Activated CD4-positive, alpha-beta T cell treated with anti-CD3 and anti-CD28 coated beads, Interleukin-2, amount 10 ng/mL, durations not matched to agents 24 days and 14 days (primary cell): ENCODE measurements at places on chromosomes 5 and 9.

- no peak for DNase-seq
These were observed 44.8 kb downstream of the PTPN3 start for GRCh38 chr9:109453210-109453842.

DNA sequence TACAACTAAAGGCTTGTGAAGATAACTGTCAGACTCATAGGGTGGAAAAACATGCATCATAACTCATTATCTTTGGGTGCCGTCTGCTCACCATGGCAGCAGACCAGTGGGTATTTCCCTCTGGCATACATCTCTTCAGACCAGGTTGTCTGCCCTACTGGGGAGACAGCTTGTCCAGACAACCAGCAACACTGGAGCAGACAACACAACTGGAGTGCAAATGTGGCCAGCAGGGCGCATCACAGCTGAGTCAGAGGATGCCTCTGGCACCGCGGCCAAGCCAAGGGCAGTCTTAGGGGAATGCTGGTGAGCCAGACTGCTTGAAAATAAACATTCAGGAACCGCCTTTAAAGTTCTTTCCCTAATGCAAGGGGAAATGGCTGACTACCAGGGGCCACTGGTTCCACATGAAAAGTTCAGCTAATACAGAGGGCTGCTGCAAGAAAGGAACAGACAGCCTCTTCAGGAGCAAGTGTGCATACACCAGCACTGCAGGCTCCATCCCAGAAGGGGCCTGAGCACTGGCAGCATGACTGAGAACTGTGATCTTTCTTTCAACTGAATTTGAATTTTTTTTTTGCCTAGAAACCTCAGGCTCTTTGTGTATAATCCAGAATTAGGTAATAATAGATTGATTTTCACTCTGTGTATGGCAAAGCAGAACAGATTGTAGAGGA, 77.3 kb downstream of the MAMDC2 start:
- no peak for DNase-seq

GRCh38 chr5:150670275-150670947, 9.4 kb downstream of the MYOZ3 start:
- DNase-seq = no peak

DNA sequence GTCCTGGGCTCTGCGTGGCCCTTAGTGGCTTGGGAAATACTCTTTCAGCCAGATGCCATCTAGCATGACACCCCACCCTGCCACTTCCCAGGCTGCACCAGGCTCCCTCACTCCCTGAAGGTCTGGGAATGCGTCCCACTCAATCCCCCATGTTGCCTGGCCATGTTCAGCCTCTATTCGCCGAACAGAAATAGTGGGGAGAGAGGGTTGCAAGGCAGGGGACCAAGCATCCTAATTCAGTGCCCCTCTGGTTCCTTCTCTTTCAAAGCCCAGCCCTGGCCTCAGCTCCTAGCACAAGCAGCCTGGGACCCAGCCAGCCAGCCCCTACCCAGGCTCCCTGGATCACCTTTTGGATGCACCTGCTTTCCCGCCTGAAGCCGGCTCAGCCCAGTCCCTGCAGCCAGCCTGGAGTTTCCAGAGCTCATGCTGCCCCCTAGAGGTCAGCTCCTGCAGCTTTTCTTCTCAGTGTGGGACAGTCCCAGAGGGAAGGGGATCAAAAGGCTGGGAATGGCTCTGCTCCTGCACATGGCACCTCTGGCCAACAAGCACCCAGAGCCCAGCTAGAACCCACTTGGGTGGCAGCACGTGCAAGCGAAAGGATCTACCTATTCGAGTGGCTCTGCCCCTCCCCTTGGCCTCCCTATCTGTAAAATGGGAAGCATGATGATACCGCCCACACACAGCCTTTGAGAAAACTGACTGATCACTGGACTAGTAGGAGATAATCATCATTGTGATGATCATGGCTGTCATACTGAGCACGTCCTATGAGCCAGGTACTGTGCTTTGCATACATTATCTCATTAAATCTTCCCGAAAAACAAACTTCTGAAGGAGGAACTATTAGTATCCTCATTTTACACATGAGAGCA, 48.7 kb upstream of the C5orf58 start:
- peak; percentile 84 for DNase-seq

DNA sequence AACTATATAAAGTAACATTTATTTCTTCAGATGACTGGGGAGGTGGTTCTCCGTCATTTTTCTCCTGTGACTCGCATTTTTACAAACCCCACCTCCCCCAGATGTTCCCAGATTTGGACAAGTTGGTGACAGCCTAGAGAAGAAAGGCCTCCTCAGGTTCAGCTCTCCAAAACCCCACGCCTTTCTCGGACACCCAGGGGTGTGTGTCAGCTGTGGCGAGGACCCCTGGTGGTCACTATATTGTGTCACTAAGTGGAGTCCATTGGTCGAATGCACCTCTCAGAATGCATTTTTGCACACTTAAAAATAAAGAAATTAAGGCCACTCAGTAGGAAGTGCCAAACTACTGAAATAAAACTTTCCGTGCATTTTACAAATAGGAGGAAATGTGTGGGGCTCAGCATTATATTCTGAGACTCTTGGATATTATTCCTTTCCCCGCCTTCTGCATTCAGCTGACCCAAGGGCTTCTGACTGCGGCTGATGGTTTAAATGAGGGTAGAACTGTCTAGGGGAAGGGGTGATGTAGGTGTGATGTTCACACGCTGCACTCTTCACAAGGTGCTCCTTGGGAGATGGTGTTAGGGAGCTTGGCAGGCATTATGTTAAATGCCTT, 47.6 kb downstream of the ACO1 start:
- DNase-seq = peak; percentile 72

DNA sequence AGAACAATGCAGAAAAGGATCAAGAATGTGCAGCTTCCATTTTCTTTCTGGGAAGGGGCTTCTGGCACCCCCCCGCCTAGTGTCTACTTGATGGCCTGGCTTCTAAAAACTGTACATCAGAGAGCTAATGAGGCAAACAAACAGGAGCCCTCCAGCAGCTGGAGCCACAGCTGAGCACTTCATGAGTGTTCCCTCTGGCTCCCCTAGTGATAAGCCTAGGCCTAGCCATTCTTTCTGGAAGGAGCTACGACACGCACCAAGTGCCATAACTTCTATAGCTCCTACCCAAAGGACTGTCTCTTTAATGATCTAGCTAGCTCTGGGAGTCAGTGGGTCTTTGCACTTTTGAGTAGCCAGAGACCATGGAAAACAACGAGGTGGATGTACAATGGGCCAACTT, 66.1 kb downstream of the DNAH5 start:
- no peak for DNase-seq

- no peak for DNase-seq
These were observed 146.1 kb upstream of the TSLP start for GRCh38 chr5:110925398-110925797.

- peak; percentile 77 for DNase-seq
These were observed 34.0 kb downstream of the PTPN3 start for GRCh38 chr9:109463924-109464625.

GRCh38 chr9:132674485-132674884, 4.2 kb downstream of the GTF3C4 start:
- no peak for DNase-seq

DNA sequence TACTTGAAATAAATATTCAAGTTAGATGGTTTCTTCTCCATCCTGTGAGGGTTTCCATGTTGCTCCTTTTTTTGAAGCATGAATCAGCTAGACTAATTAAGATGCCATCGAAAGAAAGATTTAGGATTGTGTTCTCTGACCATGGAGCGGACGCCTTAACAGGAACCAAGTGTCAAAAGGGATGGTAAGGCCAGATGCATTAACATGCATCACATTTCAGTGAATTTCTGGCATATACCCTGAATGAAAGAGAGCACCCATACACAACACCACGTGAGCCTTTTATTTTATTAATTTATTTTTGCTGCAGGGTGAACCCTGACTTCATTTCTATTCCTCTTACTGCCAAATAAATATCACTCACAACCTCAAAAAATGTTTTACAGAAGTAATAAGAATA, 1045.3 kb upstream of the ARRDC3 start:
- no peak for DNase-seq

GRCh38 chr9:19440823-19441580, 32.2 kb downstream of the ACER2 start:
- DNase-seq = no peak

DNA sequence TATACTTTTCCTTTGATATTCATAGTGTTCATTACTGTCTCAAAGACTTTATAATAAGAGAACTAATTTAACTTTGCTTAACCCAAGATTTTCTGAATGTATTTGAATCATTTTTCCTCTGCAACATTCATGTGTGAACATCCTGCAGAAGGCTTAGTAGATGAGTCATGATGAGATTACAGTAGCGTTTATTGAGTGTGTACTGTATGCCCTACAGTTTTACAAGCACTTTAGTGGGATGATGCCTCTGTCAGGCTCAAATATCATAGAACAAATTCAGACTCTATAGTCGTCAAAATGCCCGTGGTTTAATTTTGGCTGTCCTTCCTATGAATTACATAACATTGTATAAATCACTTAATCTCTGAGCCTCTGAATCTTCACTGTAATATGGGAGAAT, 41.2 kb downstream of the FYB1 start:
- DNase-seq = peak; percentile 65

GRCh38 chr5:43191740-43192557, at the start of gene NIM1K:
TSS of gene NIM1K (plus strand) at chr5:43192225. CDS start at chr5:43245776, 53,551 bp downstream.
- peak; percentile 85 for DNase-seq

DNA sequence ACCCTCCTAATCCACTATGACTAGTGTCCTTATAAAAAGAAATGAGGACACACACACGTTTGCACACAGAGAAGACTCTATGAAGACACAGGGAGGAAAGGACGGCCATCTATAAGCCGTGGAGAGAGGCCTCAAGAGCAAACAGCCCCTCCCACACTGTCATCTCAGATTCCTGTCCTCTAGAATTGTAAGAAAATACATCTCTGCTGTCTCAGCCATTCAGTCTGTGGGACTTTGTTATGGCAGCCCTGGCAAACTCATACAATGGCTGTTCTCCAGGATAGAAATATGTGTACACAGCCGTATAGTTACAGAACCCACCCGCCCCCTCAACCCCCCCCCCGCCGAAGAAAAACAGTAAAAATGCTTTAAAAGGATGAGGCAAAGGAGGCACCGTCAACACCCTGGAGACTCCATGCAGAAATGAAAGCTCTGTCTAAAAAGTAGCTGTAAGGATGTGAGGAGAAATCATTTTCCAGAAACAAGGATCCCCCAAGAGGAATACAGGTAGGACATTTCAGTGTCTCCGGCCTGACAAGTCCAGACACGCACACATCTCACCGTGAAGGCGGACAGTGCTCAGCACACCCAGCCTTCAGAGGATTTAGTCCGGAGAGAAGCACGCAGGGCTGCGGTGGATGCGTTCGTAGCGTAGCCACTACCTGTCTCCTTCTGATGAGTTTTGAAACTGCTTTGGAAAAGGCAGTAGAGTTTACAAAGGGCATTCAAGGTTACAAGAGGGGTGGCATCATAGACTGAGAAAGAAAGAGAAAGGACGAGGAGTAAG, 110.8 kb upstream of the ERCC6L2 start:
- no peak for DNase-seq

- DNase-seq = no peak
These were observed 522.8 kb upstream of the KLF4 start for GRCh38 chr9:108012405-108012804.

DNA sequence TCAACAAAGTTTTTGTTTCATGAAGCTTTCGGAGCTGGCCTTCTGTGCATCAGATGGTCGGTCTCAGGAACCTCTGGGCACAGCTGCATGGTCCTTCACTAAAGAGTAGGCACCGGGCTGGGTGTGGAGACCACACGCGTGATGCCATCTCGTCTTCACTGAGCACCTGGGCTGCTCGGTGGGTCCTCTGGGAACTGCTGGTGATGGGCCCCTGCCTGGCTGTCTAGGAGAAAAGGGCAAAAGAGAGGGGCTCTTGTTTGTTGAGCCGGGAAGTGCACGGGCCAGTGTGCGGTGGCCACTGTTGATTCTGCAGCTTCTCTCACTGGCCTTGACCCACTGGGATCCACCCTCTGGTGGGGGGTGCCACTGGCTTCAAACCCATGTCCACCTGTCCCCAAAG, 46.0 kb downstream of the COL5A1 start:
- DNase-seq = no peak

GRCh38 chr9:110357505-110357904, 19.8 kb upstream of the TXNDC8 start:
- no peak for DNase-seq

GRCh38 chr5:54742417-54742891, 224.9 kb downstream of the SNX18 start:
- DNase-seq = peak; percentile 53

DNA sequence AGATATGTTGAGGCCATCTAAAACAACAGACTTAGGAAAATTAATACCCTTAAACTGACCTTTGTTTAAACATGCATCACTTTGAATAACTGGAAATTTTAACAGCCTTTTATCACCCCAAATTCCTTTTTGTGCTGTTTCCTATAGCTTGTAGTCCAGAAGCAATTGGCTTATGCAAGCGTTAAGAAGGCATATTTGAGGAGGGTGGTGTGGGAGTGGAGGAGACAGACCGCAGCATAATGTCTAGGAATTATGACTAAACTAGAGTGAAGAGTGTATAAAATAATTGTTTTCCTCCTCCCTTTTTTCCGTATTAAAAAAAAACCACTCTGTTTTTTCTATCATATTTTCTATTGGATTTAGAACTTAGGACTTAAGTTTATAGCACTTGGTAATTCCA, 51.8 kb upstream of the MPDZ start:
- no peak for DNase-seq

- DNase-seq = peak; percentile 95
These were observed 545 bp downstream of the CDKN2B-AS1 start for GRCh38 chr9:21995006-21995665.

DNA sequence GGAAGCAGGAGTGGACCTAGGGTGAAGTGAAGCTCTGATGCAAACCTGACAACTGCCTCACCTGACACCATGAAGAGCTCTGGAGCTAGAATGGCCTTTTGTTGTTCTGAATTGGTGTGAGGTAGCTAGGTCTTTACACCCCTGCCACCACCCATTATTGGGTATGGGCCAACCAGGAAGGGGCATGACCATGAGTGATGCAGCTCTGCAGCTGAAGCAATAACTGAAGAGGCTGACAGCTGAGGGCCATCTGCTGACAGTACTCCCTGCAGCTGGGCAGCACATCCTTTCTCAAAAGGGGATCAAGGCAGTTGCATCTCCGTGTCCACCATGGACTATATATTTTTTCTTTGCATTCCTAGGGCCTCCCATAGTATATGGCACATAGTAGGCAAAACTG, 87.0 kb upstream of the TLE1 start:
- no peak for DNase-seq

DNA sequence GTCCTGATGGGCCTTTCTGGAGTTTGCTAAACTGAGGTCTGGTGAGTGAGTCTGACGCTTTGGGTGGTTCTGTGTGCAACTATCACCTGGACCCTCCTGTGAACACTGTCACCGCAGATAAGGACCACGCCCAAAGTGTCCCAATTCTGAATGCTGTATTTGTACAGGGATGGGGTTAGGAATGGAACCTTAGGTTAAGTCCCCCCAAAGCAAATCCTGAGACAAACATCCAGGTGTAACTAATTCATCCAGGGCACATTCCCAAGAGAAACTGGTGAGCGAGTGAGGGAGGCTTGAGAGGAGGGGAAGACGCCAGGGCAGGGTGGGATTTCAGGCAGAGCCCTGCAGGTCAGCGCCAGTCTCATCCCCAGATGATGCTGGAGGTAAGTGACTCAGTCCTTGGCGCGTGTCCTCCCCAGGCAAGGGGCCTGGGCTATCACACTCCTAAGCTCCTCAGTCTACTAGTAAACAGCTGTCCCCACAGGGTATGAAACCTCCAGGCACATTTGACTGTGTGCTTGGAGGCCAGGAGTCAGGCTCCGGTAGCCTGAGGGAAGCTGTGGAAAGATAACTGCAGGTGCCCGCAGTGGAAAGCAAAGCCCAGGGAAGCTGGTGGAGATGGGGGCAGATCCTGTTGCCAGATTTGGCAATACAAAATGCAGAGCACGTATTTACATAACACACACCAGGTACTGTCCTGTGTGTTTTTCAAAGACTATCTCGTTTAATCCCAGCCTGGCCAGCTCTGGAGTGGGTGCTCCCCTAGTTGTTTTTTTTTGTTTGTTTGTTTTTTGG, 66.7 kb downstream of the IL6ST start:
- DNase-seq = no peak
